Mesendoderm (in vitro differentiated cells): ENCODE measurements at places on chromosomes 2 and 18.

GRCh38 chr18:68152770-68153169, 562.1 kb downstream of the TMX3 start:
- DNase-seq, result peak; percentile 67

- no peak for DNase-seq
Observed at GRCh38 chr2:155060896-155061295, 362.4 kb downstream of the KCNJ3 start.

GRCh38 chr2:67571785-67572718, 174.9 kb downstream of the ETAA1 start:
- DNase-seq, result no peak

DNA sequence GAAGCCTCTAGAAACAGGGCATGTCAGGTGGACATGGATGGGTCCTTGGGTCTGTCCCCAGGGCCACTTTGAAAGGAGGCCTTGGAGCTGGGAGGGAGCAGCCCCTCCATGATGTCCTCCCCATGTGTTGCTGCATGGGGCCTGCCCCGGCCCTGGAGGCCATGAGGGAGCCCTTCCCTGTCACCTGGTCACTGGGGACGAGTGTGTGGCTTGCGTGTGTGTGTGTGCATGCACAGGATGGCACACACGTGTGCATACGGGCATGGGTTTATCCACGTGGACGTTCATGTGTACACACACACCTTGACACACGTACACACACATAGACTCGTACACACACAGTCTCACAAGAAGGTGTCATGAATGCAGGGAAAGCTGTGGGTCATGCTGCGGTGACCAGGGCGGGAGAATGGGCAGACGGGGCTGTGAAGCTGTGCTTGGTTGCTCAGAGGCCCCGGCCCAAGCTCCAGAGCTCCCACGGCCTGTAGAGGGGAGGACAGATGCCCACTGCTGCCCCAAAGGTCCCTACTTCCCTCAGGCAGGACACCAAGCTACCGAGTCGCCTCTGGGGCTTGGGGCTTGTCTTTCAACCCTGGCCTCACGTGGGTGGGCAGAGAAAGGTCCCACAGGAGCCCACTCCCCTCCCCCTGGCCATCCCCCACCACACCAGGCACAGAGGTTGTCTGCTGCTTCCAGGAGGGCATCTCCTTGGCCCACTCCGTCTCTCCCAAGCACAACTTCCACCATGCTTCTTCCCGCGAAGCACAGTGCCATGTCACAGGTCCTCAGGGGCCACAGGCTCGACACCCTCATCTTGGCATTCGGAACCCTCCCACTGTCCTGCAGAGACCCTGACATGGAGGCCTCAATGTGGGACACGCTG, 42.3 kb upstream of the GPC1 start:
- no peak for DNase-seq

DNA sequence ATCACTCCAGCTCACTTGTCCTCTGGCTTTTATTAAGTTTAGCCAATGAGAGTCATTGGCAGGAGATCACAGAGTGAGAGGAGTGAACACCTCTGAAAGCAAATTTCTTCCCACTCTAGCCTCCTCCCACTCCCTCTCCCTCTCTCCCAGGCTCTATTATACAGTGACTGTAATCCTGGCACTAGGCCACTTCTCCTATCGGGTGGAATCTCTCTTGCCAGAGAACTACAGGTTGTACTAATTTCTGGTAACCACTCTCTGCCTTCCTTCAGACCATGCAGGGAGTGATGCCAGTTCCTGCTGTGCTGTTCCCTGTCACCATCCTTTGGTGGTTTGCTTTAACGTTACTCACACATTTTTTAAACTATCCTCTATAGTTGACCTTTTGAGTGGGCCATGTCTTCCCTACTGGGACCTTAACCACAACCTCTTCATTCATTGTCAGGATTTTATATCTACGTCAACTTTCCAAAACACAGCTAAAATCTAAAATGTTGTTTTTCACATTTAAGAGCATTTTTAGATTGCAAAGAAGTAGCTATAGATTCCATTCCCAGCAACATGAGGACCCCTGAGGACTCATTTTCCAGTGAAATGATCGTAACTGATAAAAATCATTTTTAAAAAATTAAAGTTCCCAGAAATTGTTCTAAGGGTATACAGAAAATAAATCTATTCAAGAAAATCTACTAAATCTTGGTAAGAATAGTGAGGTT, 217.1 kb downstream of the MREG start:
- no peak for DNase-seq

DNA sequence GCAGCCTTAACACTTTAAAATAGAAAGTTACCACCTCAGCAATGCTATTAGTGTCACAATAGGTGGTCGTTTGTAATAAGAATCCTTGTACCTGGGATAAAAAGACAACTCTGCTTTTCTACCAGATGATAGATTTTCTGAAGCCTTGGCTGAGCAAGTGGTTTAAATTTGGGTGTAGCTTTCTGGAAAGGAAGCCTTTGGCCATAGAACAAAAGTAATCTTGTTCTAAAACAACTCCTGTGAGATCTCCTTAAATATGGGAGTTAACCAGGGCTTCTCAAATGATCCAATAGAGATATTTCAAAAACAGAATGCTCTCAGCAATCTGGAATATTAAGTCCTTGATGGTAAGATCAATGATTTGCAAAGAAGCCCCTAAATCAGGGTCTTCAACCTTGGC, 261.6 kb downstream of the ZNF516 start:
- DNase-seq, result no peak

DNA sequence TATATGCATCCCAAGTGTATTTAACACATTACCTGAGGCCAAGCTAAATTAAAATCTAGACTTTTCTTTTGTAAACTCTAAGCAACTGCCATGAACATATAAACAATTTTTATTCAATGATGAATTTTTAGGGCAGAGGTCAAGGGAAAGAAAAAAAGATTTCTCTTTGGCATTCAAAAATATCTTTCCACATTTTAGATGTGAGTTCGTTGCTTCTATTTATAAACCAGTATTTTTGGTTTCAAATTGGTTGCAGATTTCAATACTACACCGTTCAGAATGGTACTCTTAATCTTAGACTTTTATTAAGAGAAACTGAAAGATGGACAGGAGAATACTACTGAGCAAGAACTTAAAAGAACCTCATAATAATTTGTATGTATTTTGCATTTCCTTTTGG, 293.6 kb upstream of the CCDC68 start:
- DNase-seq, result no peak

- DNase-seq, result peak; percentile 77
Observed at GRCh38 chr18:68840554-68841263, 42.8 kb downstream of the CCDC102B start.

- DNase-seq, result peak; percentile 59
Observed at GRCh38 chr2:105376789-105377240, 22.0 kb downstream of the FHL2 start.
